HuH-7 (cell line): ENCODE measurements at places on chromosomes 4 and X.

DNA sequence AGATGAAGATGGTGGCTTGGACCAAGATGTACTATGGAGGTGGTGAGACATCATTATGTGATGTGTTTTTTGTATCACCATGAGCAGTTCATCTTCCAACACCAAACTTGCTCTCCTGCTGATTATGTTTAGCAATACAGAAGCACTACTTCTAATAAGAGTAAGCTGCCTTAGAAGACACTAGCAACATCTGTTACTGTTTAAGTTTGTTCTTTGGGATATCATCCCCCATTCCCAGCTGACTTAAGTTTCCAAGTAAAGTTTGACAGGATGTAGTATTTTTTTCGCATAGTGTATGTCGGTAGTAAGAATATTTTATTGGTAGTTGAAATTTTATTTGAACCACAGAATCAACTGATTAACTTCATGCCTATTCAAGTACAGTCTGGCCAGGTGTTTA, 123.5 kb upstream of the BMPR1B start:
- no peak for DNase-seq

DNA sequence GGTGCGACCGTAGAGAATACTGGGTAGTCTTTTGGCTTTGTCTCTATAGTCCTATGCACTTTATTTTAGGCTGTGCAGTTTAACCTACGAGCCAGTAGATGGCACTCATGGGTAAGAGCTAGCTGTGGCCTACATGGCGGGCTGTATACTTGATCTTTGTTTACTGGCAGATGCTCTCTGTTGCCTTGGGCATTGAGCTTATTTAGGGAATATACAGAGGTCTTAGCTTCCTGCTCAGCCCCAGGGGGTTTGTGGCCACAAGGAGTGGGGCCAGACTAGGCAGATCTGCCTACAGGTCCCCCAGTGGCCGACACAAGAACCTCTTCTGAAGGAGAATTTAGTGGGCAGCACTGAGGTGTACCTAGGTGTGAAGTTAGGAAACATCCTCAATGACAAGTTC, 227.6 kb upstream of the HDX start:
- DNase-seq = no peak

GRCh38 chrX:73215246-73215645, 595 bp upstream of the NAP1L2 start:
- DNase-seq = no peak

- DNase-seq = no peak
Measured at GRCh38 chr4:77126809-77127208, 30.2 kb upstream of the CCNG2 start.

DNA sequence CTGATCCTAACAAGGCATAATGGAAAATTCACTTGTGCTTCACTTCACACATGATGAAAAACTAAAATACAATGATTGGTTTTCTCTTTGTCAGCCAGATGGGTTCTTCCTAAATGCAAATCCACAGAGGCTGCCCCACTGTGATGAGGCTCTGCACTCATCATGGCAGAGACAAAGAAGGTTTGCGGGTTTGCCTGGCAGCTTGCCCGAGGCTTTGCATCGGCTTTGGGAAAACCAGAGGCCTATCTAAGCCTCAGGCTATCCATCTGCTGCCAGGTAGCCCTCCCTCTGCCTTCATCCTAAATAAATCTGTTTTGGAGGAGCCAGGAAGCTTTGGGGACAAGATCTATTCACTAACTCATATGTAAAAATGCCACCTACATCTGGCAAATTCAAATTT, 244.2 kb downstream of the PACRGL start:
- DNase-seq = no peak

DNA sequence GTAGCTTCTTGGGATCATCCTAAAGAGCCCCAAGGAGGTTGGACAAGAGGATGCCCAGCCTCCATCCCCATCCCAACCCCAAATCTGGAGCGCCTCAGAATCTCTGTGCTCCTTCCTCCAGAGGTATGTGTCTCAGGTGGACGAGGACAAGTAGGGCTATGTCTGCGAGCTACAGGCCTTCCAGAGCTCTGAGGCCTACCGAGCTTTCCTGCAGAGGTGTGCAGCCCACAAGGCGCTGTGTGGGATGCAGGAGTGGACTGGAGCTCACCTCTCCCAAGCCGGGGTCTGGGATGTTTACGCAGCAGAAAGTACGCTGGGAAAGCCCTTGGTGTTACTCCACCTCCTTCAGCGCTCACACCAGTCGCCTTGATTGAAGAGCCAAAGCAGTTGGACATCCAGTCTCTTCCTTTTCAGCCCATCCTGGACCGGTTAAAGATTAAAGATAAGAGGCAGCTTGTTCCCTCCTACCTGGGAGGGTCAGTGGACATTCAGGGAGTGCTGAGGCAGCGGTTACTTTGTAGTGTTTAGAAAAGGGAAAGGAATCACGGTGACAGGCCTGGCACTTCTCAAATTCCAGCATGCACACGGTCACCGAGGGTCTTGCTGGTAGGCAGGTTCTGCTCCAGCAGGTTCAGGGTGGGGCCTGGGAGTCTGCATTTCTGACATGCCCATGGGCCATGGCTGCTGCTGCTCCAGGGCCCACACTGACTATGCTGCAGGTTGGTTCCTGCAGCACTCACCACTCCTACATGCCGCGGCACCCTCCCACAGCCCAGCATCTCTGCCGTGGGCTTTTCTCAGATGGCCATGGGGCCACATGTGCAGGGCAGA, 29.5 kb upstream of the JAKMIP1 start:
- DNase-seq = no peak
